ENCODE measurements at places on chromosomes 1 and 21.

DNA sequence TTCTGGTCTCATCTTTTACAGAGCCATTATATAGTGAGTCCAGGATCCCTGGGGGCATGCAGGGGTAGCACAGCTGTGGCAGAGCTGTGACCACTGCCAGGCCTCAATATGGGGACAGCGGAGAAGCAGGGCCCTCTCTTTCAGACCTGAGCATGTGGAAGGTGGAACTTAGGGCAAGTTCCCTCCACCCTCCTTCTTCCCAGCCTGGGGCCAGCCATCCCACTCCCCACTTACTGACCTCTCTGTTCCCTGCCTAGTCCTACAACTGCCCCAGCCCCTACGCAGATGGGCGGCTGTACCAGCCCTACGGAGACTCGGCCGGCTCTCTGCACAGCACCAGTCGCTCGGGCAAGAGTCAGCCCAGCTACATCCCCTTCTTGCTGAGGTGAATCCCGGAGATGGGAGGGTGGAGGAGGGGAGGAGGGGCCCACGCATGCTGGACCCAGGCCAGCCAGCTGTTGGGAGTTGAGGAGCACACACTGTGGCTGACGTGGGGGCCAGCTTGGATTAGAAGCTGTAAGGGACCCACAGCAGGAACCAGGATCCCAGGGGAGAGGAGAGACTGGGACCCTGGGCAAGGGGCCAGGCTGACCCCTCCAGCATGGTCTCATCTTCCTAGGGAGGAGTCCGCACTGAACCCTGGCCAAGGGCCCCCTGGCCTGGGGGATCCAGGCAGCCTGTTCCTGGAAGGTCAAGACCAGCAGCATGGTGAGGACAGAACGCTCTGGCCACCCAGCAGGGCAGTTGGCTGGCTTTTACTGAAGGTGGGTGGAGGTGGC is 10.7 kb downstream of the PSRC1 start:
- DNase-seq = no peak

DNA sequence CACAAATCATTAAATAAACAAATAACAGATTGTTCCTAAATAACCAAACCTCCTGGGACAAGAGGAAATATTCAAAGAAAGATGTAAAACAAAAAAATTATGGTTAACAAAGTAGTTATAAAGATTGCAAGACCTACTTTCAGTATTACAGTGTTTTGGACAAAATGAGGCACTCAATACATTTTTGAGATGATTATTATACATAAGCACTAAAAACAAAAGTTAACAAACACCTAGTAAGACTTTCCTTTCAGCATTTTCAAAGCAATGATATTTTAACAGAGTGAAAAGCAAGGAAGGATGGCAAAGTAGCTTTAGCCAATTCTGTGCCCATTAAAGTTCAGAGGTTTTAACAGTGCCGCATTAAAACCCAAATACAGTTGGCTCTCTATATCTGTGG is 17.2 kb downstream of the OMA1 start:
- no peak for DNase-seq

DNA sequence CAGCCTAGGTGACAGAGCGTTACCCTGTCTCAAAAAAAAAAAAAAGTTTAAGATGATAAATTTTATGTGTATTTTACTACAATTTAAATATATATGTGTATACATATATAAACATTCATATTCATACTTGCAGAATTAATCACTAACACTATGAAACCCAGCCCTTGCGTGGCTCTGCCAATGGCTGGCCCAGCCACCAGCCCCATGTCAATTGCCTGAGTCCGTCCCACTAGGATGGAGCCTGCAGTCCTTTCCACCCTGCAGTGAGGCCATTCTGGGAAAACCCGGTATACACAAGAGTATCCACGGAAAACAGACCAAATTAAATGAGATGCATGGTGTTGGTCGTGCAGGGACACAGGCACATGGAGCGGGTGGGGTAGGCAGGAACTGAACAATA is 49.7 kb downstream of the TCP10L start:
- DNase-seq = no peak

- DNase-seq = no peak
Observed at GRCh38 chr1:63975481-63975880, 201.7 kb downstream of the ROR1 start.

GRCh38 chr1:191912517-191912916 is 245.7 kb upstream of the RGS18 start:
- DNase-seq = no peak

- DNase-seq = no peak
Observed at GRCh38 chr1:10400013-10400412, 1.1 kb downstream of the PGD start.

DNA sequence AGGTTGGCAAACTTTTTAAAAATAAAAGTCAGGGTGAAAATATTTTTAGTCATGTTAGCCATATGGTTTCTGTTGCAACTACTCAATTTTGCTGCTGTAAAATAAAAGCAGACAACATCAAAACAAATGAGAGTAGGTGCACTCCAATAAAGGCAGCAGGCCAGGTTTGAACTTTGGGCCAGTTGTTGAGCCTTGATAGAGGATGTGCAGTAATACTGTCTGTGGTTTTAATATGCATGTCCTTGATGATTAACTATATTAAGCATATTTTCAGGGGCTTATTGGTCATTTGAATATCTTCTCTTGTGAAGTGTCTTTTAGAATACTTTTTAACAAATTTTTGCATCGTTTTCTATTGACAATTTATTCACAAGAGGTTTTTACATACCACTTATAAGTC is 1399.9 kb upstream of the B3GALT2 start:
- no peak for DNase-seq

GRCh38 chr21:41482301-41482700 is 25.7 kb downstream of the TMPRSS2 start:
- no peak for DNase-seq

DNA sequence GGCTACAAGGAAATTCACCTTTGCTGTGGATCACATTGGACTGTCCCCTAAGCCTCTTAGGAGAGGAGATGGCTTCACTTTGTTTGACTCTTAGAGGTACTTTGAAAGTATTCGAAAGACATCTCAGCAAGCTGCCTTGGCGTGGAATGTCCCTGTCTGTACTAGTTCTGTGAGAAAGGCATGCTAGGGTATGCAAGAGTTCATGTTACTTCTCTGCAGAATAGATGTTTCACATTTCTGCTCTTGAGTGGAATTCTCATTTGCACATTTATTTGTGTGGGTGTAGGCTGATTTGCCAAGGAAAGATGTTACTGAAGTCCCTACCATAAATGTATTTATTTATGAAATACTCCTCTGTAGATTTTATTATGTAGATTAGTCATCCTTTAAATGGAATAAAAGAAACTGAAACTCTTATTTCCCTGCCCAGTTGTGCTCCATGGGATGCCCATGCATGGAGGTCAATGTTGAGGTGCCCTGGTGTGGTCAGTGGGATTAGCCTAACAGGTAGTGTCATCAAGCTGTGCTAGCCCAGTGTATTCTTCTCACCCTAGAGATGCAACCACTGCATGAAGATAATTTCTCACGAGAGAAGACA is 13.8 kb downstream of the MIA3 start:
- DNase-seq = no peak

DNA sequence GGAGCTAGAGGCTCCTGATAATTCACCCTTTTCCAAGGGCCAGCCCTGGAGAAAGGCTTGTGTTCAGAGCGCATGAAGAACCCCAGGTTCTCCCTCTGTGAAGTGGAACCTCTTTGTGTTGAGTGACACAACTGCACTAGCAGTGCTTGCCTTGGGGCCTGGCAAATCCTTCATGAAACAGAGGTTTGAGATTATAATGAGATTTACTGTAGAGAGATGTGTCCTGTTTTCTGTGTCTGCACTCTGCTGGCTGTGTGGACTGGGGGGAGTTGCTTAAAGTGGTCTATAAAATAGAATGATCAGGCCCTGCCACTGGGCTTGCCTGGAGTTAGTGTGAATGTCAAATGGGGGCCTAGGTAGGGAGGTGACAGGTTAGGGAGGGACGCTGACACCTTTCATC is 11.5 kb upstream of the TNFRSF1B start:
- DNase-seq = no peak

- no peak for DNase-seq
Observed at GRCh38 chr1:202130816-202131522, 8.3 kb downstream of the GPR37L1 start.

GRCh38 chr1:66405061-66405460 is 128.9 kb upstream of the SGIP1 start:
- DNase-seq = no peak

- no peak for DNase-seq
Observed at GRCh38 chr1:108130794-108131193, 69.3 kb downstream of the SLC25A24 start.

- DNase-seq = no peak
Observed at GRCh38 chr1:39695016-39695415, 3.8 kb upstream of the HPCAL4 start.

GRCh38 chr21:34844924-34845238 is 176.1 kb downstream of the CLIC6 start:
- no peak for DNase-seq

DNA sequence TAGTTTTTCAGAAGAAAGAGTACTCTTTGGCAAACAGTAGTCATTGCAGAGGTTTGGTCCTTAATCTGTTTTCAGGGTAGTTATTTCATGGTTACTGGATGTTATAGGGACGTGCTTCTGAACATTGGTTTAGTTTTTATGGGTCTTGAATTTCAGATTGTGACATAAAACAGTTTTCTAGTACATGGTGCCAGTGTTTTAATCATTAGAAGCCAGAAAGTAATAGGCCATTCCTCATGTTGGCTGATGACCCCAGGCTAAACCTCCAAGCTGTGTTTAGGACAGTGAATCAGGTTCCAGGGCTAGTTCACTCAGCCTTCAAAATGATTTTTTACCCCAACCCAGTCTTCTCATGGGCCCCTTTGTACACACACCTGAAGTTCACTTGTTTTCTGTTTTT is 73.3 kb downstream of the OLFML2B start:
- DNase-seq = no peak

GRCh38 chr1:10630661-10631120 is 155.9 kb downstream of the PEX14 start:
- DNase-seq = no peak

DNA sequence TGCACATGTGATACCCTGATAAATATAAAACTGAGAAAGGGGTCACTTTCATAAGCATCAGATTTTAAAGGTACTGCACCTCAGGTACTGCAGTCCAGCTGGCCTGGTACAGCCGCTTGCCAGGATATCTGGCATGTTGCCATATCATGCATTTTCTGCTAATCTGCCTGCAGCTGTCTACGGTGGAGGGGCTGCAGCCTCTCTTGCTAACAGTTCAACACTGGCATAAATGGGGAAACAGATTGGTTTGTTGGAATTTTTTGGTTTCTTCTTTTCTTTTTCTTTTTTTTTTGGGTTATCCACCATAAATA is 71.5 kb downstream of the MIS18A start:
- DNase-seq = no peak

- DNase-seq = no peak
Observed at GRCh38 chr1:59688976-59689375, 125.8 kb upstream of the HOOK1 start.

DNA sequence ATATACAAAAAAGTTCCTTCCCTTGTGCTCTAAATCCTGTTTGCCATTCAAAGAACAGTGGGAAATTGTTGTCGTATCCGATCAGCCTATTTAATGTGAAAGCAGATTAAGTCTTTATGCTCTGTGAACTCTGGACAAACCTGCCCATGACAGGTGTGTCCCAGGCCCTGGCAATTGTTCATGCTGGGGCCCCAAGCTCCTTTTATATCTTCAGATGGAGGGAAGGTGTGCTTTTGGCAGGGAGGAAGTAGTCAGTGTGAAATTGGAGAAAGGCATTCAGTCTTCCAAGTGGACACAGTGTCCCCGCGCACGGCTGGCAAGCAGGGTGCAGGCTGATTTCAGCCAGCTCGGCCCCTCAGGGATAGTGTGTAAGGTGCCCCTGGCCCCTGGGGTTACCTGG is 135.1 kb upstream of the F3 start:
- peak; percentile 62 for DNase-seq

DNA sequence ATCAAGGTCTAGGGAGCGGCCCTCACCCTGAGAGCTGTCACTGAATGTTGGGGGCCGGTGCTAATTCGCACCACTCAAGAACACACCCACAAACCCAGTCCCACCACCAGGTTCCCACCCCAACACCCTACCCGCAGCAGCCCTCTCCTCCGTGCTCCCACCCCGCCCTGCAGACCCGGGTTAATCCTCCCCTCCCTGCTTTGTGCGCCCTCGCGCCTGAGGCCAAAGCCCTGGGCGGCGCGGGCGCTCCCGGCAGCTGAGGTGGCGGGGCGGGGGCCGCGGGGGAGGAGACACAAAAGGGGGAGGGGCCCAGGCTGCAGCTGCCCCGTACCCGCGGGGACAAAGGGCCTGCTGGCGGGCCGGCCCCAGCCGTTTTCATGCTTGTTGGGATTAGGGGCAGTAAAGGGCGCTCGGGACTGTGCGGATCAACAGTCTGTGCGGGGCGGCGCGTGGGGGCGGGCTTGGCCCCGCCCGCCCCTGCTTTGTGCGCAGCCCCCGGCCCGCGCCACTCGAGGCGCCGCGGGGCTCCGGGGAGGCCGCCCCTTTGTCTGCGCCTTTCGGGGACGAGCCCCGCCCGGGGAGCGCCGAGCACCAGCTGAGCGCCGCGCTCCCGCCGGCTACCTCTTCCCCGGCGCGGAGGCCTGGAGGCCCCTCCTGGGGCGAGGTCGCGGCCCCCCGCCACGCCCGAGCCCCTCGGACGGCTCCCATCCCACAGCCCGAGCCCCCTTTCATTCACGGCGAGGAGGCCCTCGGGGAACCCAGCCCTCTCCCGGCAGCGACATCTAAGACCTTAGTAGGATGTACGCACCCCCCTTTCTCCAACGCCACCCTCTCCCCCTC is 10.9 kb downstream of the C1orf216 start:
- no peak for DNase-seq

DNA sequence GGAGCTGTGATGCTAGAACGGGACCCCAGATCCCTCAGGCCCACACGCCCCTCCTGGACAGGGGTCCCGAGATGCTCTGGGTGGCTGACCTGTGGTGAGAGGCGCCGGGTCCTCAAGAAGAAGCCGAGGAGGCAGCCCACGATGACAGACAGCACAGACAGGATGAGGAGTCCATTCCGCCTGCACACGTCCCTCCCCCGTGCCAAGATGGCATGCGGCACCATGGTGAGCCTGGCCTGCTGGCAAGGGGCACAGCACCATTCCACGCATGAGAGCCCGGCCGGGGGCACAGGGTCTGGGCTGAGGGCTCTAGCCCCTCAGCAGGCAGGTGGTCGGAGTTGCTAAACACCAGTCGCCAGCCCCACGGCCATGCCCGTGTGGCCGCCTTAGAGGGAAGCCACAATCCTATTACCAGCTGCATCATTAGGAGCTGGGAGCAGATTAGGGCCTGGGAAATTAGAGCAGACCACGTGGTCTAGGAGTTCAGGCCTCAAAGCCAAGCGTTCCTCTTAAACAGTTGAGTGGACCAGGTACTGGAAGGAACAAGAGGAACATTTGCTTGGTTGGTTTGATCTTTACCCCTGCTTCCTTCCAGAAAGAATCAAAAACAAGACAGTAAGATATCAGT is at the start of gene SLC1A7:
TSS of gene SLC1A7 (minus strand) at position 413 of the 628 bp plus-strand sequence. CDS start at position 224, 189 bp downstream.
- no peak for DNase-seq

- DNase-seq = no peak
Observed at GRCh38 chr1:230778916-230779590, 31.9 kb downstream of the CAPN9 start.

GRCh38 chr1:30451532-30452125 is 271.8 kb downstream of the MATN1 start:
- no peak for DNase-seq
